ENCODE measurements at places on chromosomes 5 and 9. TPM values are rescaled to one million over a fixed set of nuclear protein-coding genes. Genes with fewer than 3 reads are reported as not detected.

GRCh38 chr5:36442796-36443195 lies 141.1 kb upstream of the RANBP3L start:
- DNase-seq = no peak

DNA sequence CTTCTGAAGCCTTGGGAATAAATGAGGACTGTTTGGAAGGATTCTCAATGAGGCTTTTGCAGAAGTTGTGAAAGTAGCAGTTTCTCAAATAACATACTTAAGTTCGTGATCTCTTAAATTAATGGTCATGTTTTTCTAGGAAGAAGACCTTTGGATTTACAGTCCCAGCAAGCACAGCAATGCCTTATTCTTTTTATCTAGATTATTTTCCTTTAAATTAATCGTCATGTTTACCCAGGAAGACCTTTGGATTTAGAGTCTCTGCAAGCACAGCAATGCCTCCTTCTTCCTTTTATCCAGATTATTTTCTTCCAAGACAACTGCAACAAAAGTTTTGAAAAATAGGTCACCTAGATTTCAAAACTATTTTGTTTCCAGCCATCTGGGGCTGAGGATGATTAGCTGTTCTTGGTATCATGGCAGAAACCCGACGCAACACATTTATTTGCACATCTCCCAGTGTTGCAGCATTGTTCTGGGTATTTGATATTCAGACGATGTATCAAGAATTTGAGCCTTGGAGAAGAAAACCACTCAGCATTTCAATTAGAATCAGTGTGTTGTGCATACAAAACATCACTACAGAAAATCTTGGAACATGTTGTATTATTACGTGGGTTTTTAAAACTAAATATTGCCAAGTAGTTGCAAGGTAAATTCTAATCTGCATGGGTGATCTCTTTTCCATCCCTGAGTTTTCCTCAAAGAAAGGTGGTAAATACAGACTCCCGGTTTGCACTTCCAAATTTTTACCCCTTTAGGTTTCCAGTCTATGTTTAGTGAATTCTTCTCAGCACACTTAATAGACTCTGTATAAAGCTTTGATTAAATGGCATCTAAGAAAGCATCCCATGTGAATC lies 50.9 kb downstream of the JAKMIP2 start:
- no peak for DNase-seq

GRCh38 chr9:108634672-108635462 lies 220.9 kb downstream of the ACTL7B start:
- no peak for DNase-seq

GRCh38 chr5:44538797-44539601 lies 149.8 kb upstream of the FGF10 start:
- DNase-seq = no peak

GRCh38 chr5:144117412-144117811 lies 53.0 kb downstream of the YIPF5 start:
- DNase-seq = no peak

DNA sequence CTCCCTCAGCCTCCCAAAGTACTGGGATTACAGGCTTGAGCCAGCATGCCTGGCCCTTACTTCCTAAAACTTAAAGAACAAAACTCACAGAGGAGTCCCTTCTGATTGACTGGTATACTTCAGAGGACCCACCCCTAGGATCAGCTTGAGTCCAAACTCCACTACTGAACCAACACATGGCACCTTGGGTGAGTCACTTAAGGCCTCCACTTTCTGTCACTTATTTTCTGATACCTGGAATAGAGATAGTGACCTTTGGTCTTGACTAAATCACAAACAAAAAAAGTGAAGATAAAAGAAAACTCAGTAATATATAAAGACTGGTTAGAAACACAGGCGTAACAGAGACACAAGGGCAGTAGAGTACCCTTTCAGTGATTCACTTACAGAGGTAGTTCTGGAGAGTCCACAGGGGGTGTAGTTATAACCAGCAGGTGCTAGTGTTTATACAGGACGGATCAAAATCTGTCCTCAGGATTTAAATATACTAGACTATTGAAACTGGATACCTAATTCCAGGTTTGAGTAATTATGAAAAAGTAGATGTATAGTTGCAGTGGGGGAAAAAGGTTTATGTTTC lies 274.3 kb upstream of the ANKRD55 start:
- no peak for DNase-seq

- peak; percentile 69 for DNase-seq
Observed at GRCh38 chr9:100426530-100427365, at the start of gene MSANTD3. Gene MSANTD3, plus strand, starts transcription at chr9:100427143. Its CDS starts 14,796 bp downstream, at chr9:100441939.

DNA sequence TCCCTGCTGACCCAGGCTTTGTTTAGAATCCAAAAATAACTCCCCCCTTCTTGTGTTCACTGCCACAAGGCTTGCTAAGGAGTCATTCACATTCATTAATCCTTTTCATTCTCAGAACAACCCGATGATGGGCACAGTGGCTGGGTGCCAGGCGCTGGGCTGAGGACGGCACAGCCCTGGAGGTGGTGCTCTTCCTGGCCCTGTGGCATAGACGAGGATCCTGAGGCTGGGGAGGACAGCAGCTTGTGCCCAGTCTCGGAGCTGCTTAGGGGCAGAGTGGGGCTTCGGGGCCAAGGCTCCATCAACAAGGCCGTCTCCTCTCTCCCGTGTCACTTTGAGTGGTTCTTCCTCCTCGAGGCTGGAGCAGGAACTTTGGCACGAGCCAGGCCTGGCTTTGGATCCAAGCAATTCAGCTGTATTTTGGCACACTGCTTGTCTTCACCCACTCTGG lies 166.7 kb downstream of the TTLL11 start:
- DNase-seq = no peak

GRCh38 chr9:129102791-129103594 lies 7.6 kb downstream of the CRAT start:
- no peak for DNase-seq

DNA sequence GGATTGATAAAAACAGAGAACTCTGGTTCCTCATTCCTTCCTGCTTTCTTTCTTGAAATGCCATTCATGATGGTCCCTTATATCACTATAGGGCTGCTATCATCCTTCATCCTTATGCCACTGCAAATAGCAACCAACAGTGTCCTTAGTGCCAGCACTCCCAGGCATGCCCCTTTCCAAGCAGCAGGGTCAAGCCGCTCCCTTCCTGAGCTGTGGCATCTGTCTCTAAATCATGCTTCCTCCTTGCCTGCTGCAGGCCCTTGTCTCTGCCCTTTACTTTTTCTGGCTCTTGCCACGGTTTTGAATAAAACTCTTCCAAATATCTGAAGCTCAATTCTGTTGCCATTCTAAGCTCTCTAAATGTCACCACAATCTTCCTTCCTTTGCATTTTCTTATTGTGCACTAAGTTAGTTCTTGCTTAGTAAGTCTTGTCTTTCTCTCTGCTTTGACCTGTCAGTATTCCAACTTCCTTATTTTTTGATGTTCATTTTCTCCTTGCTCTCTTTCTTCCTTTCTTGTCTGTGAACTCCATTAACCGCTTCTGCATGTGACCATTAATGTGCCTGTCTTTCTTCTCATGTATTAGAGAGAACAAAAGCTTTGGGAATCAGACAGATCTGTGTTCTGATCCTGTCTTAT lies 19.9 kb downstream of the TLR4 start:
- no peak for DNase-seq

- no peak for DNase-seq
Observed at GRCh38 chr5:52469835-52470234, 317.9 kb upstream of the ITGA1 start.

DNA sequence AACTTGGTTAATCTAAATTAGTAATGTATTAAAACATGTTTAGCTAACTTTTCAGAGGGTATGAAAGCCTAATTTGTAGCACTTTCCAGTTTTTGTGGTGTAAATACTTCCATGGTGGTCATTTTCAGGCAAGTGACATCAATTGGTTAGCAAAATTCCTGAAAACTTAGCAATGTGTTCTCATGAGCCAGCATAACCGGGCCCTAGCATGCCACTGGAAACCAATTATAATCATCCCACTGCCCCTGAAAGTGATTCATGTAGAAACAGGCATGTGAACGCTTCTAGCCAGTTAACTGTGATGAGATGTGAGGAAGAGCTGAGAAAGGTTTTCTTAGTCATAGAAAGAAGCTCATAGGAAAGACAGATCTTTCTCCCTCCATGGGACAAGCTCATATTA lies 417.2 kb downstream of the TLR4 start:
- DNase-seq = no peak

- DNase-seq = no peak
Observed at GRCh38 chr9:23441275-23441674, 384.8 kb downstream of the ELAVL2 start.

DNA sequence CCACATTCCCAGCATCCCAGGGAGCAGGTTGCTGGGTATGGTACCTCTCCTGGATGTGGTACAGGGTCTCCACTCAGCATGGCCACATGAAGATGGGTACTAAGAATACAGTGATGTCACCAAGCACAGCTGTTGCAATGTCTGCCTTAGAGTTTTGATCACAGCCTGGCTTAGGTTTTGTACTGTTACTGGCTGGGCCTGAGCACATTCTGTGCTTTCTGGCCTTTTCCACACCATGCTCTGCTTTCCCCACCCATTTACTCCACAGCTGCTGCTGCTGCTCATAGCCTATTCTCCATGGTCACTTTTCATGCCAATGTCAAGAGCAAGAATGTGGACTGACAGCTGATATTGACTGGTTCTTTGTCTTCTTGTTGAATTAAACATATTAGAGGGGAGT lies 481.9 kb downstream of the ARHGEF28 start:
- no peak for DNase-seq

DNA sequence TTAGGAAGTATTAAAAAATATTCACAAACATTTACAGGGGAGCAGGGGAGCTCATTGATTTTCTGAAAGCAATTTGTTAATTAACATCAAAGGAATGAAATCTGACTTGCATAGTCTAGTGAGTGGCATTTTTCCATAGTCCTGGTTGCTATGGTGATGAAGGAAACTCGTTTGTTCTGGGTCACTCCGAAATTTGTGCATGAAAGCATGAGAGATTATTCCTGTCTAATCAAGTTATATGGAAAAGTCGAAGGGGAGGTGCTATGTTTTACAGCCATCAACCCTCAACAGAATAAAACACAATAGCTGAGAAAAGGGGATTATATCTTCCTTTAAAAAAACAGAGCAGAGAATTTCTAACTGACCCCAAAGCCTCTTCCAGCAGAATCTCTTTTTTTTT lies 1495.7 kb upstream of the WWC1 start:
- no peak for DNase-seq

Gene PRDM9
- polyA plus RNA-seq = not detected

Gene TRPM6
- polyA plus RNA-seq = 0.61 TPM

Gene GRXCR2
- polyA plus RNA-seq = not detected

Gene RPL12
- polyA plus RNA-seq = 1,431 TPM

Gene JAKMIP2
- polyA plus RNA-seq = 5.0 TPM

Gene DCAF12
- polyA plus RNA-seq = 57.8 TPM

Gene NR5A1
- 0.34 TPM for polyA plus RNA-seq

Gene AP3S1
- polyA plus RNA-seq = 115 TPM

Gene SPATA31D4
- polyA plus RNA-seq = not detected

Gene LRRC19
- polyA plus RNA-seq = 12.0 TPM
